Activated CD4-positive, alpha-beta T cell treated with anti-CD3 and anti-CD28 coated beads, Interleukin-2, amount 10 ng/mL, durations not matched to agents 24 days and 14 days (primary cell): ENCODE measurements at places on chromosomes 5 and 9. TPM values are rescaled to one million over a fixed set of nuclear protein-coding genes. Genes with fewer than 3 reads are reported as not detected.

Gene PDE4D
- total RNA-seq, result 47.7 and 50.1 TPM in 2 replicates

Gene NDOR1
- total RNA-seq, result 45.1 and 45.6 TPM in 2 replicates

Gene NKD2
- total RNA-seq, result 3.3 and 4.0 TPM in 2 replicates

Gene RAB3C
- total RNA-seq, result not detected in 2 replicates

Gene MOB3B
- total RNA-seq, result 0.82 and 1.1 TPM in 2 replicates

Gene ANKRD34B
- total RNA-seq, result not detected in 2 replicates

Gene ACOT12
- not detected in 2 replicates for total RNA-seq

Gene IFNK
- not detected in 2 replicates for total RNA-seq

Gene ABO
- 0.36 and 0.58 TPM in 2 replicates for total RNA-seq

Gene DCANP1
- total RNA-seq, result not detected in 2 replicates

Gene SHISAL2B
- not detected in 2 replicates for total RNA-seq

Gene GPR21
- 0.86 and 1.0 TPM in 2 replicates for total RNA-seq

Gene LCN9
- not detected in 2 replicates for total RNA-seq

Gene SLC4A9
- not detected in 2 replicates for total RNA-seq

Gene LVRN
- not detected in 2 replicates for total RNA-seq

Gene CCL21
- not detected in 2 replicates for total RNA-seq

Gene SV2C
- total RNA-seq, result not detected in 2 replicates

Gene CCNO
- total RNA-seq, result 0.26 TPM in 1 of 2 replicates, not detected in the other

Gene DRD1
- 0.07 TPM in 1 of 2 replicates, not detected in the other for total RNA-seq

Gene CACNA1B
- total RNA-seq, result not detected in 2 replicates
